ENCODE measurements at places on chromosomes 6 and 20.
A peak's percentile ranks its signal among the peaks of the same experiment; 100 is the strongest.

- no peak for DNase-seq
These were observed 2.7 kb downstream of the SLC32A1 start for GRCh38 chr20:38726804-38727606.

- DNase-seq, result no peak
These were observed 111.2 kb downstream of the IRF4 start for GRCh38 chr6:502761-503160.

- DNase-seq, result no peak
These were observed 86.7 kb upstream of the SYNDIG1 start for GRCh38 chr20:24382743-24383142.

DNA sequence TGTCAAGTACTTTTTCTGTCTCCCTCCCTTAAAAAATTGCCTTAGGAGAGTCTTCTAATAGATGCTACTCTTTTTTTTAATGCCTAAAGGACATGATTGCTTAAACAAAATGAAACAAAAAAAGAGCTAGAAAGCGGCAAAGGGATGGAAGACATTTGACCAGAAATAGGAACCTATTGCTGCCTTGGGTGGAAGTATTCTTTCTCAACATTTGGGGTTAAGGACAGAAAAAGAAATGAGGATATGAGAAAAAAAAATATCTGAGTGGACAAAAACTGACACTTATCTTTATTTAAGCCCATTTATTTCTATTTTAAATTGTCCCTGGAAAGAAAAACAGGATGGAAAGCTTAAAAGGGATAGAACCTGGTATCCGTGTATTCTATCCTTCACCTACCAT lies 664.9 kb upstream of the CITED2 start:
- no peak for DNase-seq

DNA sequence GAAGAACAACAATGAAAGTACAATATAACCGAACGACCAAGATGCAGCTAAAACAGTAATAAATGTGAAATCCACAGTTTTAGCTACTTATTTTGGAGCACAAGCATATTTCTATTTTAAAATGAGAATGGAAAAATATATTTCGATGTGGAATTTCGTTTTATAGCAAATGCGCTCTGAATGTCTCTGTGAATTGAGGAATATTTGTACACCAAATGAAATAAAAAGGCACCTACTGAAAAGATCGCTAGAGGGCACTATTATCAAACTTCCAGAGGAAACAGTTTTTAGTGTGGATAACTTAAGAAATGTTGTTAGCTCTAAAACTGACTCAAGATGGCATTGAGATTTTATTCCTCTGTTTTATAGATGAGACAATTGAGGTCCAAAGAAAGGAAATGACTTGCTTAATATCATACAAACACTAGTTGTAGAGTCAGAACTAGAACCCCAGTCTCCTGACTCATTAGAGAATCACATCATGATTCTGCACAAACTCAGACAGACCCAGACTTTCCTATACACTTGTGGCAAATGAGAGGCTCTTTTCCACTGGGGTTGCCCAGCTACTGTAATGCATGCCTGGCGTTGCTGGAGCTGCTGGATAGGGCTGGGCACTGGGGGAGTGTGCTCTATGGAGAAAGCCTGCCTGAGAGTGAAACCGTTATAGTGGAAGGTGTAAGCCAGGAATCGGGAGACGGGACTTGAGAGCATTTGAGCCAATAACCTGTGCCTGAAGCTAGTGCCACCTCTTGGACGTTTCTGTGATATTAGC lies 51.9 kb downstream of the GCLC start:
- peak; percentile 28 for DNase-seq

- DNase-seq, result no peak
These were observed 12.8 kb downstream of the SMLR1 start for GRCh38 chr6:130840050-130840449.
